GM19239 (cell line): ENCODE measurements at places on chromosomes 12 and 14.
A peak's percentile ranks its signal among the peaks of the same experiment; 100 is the strongest.

DNA sequence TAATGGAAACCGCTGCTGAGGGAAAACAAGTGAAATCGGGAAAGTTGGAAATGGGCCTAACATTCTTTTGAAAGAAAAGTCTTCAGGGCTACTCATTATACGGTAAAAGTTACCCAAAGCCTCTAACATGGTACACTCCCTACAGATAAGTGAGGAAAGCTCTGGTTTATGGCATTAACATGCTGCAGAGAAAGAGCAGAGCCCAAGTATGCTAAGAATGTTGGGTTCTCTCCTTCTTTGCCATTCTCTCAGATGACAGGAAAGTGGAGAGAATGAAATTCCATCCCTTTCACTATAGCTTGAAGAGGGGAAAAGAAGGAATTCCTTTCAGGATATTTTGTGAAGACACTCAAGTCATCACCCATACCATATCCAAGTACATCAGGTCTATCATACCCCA, 348.0 kb downstream of the SEC23A start:
- no peak for DNase-seq

GRCh38 chr12:101963697-101964096, 86.3 kb downstream of the DRAM1 start:
- DNase-seq: no peak

GRCh38 chr12:6428326-6428725, 16.4 kb upstream of the CD27 start:
- no peak for DNase-seq

DNA sequence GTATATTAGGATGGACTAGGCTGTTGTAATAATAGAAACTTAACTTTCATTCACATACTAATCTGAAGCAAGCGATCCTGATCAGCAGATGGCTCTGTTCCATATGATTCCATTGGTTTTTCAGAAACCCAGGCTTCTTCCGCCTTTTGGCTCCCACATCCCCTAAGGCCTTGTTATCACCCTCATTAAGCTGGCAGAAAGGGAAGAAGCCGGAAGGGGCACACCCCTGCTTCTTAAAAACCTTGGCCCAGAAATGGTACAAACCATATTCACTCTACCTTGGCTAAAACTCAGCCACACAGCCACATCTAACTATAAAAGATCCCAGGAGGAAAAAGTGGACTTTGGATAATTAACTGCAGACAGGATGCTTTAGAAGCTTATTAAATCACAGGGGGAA, 329.2 kb downstream of the PCNX1 start:
- DNase-seq: no peak

- no peak for DNase-seq
These were observed 108.4 kb downstream of the EMP1 start for GRCh38 chr12:13304924-13305323.

DNA sequence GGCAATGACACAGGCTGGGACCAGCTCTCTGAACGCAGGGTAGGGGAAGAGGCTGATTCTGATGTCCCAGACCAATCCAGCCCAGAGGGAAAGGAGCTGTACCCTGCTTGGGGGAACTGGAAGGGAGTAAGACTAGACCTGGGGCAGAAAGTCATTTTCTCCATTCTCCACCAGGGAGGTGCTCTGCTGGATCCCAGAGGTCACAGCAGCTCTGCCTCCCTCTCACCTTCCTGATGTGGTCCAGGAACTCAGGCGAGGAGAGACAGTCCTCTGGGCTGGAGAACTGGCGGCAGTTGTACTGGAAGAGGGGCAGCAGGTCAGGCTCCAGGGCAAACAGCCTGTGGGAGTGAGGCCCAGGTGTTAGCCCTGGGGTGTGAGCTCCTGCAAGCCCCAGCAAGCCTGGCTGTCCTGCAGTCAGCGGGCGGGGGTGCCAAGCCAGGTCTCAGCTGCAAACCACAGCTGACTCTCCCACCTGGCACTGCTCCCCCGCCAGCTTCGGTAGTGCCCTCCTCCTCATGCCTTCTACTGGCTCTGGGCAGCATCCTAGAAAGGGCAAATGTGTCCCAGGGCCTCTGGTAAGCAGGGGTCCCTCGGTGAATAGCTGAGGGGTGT, 1.9 kb downstream of the NGB start:
- no peak for DNase-seq

DNA sequence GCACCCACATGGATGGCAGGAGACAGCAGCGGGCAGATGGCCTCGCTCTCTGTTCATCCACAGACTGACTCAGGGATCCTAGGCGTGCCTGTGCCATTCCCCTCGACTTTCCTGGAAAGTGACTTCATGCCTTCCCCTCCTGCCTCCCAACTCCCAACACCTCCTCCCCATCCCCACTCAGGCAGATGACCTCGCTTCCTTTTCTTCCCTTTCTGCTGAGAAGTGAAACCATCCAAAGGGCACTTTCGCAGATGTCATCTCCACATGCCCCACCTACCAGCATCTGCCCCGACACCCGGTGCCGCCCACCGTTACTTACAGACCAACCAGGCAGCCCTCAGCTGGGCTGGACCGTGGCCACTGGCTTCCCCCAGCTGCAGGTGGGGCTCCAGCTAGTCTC, 29.6 kb downstream of the BEGAIN start:
- no peak for DNase-seq

DNA sequence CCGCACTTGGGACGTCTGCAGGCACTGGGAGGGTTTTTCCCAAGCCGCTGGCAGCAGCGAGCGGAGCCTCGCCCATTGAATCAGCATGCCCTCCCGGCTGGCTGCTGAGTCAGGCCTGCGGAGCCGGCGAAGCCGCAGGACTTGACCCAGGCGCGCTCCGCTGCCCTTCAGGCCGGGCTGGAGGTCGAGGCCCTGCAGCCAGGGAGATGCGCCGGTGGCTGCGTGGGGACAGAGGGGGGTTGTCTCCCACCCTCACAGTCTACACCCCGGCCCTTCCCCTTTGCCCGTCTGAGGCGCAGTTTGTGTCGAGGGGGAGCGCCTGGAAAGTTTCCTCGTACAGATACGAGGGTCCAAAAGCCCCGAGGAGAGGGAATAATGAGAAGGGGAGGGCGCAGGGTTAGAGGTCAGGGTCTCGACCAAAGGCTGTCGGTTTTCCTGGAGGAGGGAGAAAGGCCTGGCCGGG, 759 bp upstream of the KLC1 start:
- DNase-seq: no peak

DNA sequence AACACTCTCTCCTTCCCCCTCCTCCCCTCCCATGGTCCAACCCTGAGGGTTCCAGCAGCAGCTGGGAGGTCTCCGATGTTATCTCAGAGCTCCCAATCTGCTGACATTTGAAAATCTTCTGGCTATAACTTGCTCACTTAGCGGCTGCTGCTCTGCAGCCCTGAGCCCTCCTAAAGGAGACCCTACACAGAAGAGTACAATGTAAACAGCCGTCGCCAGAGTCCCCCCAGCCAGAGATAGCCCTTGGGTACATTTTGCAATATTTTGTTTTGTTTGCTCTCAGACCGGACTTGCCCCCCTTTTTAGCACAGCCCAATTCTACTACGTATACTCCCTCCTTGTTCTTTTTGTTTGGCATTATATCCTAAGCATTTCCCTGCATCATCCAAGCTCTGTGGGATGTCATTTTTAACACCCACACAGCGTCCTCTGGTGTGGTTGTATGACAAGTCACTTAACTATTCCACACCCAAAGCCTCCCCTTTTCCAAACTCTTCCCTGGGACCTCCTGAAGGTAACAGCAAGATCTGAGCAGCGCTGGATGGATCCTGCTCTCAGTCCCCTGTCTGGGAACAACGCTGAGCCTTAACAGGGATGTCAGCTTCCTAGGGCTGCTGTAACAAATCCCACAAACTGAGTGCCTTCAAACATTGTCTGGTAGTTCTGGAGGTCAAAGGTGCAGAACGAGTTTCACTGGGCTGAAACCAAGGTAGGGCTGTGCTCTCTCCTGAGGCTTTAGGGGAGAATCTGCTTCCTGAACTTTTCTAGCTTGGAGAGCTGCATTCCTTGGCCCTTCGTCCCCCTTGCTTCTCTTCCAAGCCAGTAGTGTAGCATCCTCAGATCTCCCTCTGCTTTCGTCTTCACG, 25.3 kb upstream of the TCL1B start:
- DNase-seq: no peak

- no peak for DNase-seq
These were observed 38.7 kb downstream of the ADGRD1 start for GRCh38 chr12:130992448-130992847.

- no peak for DNase-seq
These were observed 98.9 kb downstream of the DENND5B start for GRCh38 chr12:31491841-31492598.

- peak; percentile 14 for DNase-seq
These were observed 210.9 kb downstream of the MED13L start for GRCh38 chr12:116066381-116067230.

- DNase-seq: no peak
These were observed 91.6 kb downstream of the FOXN3 start for GRCh38 chr14:89325299-89325883.

DNA sequence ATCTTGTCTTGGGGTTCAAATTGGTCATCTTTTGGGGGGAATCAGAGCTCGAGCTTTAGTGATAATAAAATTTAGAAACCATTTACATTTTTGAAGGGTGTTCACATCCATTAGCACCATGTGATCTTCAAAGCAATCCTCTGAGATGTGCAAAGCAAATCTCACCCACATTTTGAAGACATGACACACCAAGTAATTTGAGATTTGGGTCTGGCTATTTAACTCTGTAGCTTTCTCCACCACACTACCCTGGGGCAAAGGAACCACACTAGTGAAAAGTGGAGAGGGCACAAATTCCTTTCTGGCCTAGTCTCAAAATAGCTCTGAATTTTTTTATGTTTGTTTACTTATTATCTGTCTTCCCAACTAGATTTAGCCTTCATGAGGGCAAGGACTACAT, 46.6 kb upstream of the TMEM233 start:
- no peak for DNase-seq

- no peak for DNase-seq
These were observed 1.3 kb downstream of the DTX1 start for GRCh38 chr12:113057565-113058485.

GRCh38 chr12:6822426-6823135, 960 bp downstream of the GPR162 start:
- DNase-seq: no peak

- DNase-seq: no peak
These were observed 1.1 kb upstream of the CD9 start for GRCh38 chr12:6198985-6199530.

DNA sequence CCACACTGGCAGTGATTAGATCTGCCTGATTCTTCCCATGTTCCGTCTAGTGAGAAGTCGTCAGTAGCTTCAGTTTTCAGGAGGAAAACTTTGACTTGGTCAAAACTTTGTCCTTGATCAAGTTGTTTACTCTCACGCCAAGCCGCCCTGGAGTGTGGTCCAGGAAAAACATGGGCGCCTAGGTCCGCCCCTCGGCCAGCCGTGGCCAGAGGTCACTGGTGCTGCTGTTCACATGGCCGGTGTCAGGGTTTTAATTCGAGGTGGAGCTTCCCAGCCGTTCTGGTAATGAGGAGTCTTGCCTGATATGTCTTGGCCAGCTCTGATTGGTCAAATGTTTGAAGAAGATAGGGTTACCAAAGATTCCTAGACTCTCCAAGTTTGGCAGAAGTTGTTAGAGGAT, 71.5 kb downstream of the PPP2R5C start:
- no peak for DNase-seq

- no peak for DNase-seq
These were observed 288.0 kb downstream of the TRHDE start for GRCh38 chr12:72560003-72560769.

GRCh38 chr12:88642675-88643431, 62.6 kb upstream of the KITLG start:
- DNase-seq: no peak

GRCh38 chr14:52272375-52272774, 4.9 kb downstream of the PTGDR start:
- no peak for DNase-seq

DNA sequence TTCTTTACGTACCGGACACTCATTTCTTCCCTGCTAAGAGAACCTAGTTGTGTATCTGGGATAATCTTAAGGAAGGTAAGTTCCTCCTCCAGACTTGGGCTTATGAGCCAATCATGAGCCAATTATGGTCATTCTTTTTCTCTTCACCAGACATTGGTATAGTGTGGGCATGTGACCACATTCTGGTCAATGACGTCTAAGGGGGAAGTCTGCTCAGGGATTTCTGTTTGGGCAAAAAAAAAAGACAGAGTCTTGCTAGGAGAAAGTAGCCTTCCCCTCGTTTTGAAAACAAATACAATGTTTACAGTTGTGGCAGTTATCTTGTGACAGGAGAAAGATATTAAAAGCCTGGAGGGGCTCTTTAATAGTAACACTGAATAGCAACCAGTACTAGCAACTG, 20.1 kb upstream of the PLXNC1 start:
- no peak for DNase-seq

DNA sequence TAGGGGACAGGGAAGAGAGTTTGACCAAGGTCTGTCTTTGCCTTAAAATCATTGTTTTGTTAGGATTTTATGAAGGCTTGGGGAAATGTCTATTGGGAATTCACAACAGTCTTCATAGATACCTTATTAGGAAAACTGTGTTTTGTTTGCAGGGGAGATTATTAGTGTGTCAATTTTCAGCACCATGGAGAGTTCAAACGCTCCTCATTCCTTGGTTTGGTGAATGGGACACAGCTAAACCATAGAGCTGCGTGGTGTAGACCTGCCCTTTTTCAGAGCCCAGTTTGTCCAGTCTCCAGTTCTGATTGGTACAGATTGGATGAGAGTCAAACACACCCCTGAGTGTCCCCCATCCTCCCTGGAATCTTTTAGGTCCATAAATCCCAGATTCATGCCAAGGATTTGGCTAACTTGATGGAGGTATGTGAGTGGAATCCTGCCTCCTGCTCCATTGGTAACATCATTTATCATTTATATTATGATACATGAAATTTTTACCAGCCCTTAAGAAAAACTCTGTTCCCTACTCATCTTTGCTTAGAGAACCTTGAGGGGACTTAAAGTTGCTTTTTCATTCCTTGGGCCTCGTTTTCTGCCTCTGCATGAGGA, 12.0 kb downstream of the NGDN start:
- no peak for DNase-seq

GRCh38 chr12:6336889-6337853, 4.7 kb downstream of the TNFRSF1A start:
- no peak for DNase-seq

DNA sequence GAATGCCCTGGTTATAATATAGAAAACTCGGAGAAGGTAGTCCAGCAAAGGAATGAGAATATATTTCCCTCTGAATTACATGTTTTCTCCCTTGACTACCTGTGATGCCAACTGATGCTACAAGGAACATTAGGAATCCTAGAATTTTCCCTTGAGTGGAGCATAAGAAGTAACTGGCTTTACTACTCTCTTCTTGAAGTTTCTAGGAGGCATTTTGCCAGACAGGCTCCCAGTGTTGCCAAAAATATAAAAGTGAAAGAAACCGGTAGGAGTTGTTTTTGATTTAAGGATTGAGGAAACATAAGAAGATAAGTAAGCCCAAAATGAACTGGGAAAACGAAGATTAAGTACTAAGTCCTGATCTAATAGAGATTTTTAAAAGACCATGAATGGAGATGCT, 693.4 kb downstream of the NOVA1 start:
- no peak for DNase-seq

GRCh38 chr14:23117371-23118020, 1.6 kb downstream of the CEBPE start:
- no peak for DNase-seq
